ENCODE measurements at places on chromosomes 2 and 18.

- DNase-seq = no peak
These were observed 216.5 kb upstream of the FN1 start for GRCh38 chr2:215652388-215652787.

DNA sequence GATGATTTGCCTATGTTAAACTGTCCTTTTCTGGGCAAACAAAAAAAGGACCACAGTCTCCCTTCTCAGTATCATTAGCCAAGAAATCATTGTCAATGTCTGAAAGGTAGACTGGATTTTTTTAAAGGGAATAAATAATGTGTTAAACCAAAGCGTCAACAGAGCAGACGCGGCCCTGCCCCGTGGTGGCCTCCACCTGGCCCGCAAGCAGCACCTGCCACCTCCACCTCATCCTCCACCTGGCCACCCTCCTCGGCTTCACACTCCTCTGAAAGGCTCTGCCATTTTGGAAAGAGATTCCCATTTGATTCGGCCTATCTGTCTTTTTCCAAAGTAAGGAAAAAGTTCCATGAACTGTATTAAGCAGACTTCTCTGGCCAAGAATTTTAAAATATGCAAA lies 67.9 kb upstream of the TMEM200C start:
- no peak for DNase-seq

GRCh38 chr2:223751012-223751411 lies 86.4 kb downstream of the AP1S3 start:
- no peak for DNase-seq

- no peak for DNase-seq
These were observed 147.6 kb upstream of the SMAD7 start for GRCh38 chr18:49098386-49098785.

DNA sequence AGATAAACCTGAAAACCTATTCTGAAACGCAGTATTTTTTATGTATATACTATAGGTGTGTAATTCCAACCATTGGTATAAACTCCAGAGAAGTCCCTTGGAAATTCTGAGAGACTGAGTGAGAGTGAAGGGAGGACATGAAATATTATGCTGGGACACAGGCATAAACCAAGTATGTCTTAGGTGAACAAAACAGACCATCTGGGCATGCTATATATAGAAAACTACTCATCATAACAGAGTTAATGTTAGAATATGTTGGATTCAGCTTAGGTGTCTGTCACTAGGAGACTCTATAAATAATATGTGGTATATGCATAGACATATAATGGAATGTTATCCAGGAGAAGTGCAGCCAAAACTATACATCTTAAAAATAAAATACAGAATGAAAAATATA lies 282.6 kb downstream of the LRP1B start:
- no peak for DNase-seq

GRCh38 chr2:133570542-133570941 lies 2.3 kb upstream of the NCKAP5 start:
- DNase-seq = no peak
